ENCODE measurements at places on chromosomes 5 and 9.

- DNase-seq = no peak
Measured at GRCh38 chr9:21708260-21708711, 94.2 kb upstream of the MTAP start.

GRCh38 chr9:38744484-38744883, 24.6 kb upstream of the FAM240B start:
- no peak for DNase-seq

DNA sequence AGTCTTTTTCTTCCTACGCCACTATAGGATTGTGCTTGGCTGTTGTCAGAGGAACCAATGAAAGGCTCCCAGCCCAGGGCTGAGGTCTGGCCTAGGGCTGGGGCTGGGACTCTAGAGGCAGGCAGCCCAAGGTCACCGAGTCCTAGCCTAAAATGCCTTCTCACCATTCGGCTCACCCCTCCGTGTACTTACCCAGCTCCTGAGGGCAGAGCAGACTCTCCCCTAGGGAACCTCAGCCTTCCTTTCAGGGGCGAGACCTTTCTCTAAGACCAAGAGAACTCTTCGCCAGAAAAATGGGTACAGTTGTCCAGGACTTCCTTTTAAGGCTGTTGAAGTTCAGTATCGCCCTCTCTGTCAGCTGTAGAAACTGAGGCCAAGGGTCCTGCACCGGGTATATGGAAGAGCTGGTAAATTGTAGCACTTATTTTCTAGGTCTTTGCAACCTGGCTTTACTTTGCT, 1.7 kb upstream of the SPRY4 start:
- no peak for DNase-seq

DNA sequence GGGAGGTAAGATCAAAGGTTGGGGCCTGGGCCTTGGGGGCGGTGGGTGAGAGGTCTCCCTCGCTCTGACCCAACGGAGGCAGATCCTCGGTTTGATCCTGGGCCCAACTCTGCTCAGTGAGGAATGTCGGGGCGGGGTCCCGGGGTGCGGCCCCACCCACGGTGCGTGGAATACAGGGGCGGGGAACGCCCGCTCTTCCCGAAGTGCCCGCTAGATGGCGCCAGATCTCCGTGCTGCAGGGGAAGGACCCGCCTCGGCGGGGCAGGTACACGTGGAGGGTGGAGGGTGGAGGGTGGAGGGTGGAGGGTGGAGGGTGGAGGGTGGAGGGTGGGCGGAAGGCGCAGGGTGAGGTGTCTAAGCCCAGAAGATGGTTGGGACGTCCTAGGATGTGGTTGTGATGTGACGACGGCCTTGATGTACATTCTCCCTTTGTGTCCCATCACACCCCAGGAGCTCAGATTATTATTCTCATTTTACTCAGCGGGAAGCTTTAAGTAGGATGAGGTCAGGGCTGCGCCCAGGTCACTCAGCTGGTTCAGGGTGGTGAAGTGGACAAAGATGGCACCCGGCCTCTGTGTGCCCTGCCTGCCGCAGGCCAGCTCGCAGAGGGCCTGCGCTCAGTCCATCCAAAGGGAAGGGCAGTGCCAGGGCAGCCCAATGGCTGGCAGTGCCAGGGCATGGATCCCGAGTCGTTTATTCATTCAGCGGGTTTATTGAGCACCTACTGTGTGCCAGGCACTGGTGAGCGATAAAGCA, 9.4 kb upstream of the RPS14 start:
- no peak for DNase-seq

DNA sequence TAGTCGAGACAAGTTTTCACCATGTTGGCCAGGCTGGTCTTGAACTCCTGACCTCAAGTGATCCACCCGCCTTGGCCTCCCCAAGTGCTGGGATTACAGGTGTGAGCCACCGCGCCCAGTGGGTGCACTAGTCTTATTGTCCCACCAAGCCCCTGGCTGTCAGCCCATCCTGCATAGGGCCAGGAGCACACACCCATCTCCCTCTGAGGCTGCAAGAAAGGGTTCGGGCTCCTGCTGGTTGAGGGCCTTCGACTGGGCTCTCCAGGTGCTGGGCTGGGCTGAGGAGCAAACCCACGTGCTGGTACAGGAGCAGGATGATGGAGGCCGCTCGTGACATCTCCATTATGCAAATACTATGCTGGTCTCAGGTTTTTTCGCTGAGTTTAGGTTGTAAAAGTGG, 25.1 kb upstream of the RNF130 start:
- DNase-seq = no peak

GRCh38 chr5:10513501-10514442, 50.1 kb upstream of the ANKRD33B start:
- DNase-seq = peak; percentile 58

DNA sequence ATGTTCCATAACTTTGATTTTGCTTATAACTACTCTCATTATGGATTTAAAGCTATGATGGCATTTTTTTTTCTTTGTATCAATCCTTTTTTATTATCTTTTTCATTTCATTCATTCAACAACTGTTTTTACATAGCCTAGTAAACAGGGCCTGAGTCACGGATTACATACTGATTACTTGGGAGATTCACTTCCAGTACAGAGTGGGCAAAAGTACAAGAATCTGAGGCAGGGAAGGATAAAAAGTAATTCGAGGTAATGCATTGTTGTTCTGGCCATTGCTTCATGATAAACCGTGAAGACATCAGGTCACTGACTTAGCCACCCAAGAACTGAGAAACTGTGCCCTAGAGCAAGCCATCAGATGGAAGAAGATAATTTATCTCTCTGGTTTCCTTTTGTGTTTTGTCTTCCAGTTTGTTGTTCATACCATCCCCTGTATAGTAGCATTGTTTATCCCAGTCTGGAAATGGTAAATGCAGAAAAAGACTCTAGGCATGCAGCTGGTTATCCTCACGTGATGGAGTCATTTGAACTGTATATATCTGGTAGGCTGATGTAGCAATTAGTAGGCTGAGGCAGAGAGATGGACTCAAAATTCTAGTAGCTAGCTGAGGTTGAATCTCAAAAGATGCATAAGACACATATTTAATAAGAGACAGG, 145.6 kb downstream of the CNTLN start:
- DNase-seq = peak; percentile 1

GRCh38 chr5:91607675-91608074, 224.6 kb upstream of the ARRDC3 start:
- DNase-seq = no peak

DNA sequence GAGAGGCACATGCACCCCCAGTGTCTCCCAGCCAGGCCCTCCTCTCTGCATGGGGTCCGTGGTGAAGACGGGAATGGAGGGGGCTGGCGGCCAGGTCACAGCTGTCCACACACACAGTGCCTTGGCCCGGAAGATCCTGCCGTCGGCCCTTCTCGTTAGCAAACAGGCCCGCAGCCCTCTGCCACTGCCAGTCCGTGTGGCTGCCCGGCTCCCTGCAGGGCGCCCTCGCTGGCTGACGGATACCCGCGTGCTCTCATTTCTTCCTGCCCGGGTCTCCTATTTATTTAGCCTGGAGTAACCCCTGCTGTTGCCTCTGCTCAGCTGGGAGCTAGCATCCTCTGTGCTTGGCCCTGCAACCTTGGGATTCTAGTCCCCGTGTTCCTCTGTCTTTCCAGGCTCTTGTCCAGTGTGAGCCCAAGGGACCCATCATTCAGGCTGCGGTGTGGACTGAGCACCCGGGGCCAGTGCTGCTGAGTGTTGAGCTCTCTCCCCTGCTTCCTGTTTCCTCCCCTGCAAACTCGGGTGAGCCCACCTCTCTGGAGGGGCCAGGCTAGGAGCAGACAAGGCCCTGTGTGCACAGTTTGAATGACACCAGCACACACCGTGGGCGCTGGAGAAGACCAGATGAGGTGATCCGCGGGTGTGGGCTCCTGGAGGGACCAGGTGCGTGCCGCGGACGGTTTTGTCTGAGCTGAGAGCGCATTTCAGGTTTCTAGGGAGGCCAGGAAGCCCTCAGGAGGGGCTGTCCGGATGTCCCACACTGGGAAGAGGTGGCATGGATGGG, 14.6 kb upstream of the RNU6ATAC start:
- DNase-seq = no peak

DNA sequence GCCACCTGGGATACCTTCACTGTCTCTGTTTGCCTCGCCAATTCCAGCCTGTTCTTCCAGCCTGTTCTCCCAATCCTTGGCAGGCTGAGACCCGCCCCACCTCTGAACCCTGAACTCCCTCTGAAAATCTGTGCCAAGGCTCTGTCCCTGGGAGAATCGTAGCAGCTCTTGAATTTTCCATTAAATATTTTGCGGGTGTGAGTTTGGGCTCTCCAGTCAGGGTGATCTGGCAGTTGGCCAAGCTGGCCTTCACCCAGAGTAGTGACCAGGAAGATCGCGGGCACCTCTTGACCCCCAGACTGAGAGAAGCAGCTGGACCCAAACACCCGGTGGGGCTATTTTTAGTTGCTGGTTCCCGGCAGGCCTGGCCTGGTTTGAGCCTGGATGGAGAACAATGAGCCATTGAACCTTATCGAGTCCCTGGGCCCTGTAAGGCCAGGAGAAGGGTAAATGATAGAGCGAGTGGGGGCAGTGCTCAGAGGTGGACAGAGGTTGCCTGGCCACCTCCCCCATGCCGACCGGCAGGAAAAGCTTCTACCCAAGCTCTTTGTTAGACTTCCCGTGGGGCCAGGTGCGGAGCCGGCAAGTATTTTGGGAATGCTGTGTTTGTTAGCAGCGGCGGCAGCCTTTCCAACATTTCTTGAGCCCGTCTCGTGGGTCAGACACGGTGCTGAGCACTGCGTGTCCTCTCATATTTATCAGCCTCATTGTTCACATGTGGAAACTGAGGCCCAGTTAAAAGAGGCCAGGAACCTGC, 146.2 kb downstream of the RGS3 start:
- no peak for DNase-seq

- no peak for DNase-seq
Measured at GRCh38 chr5:134420343-134420742, 8.7 kb upstream of the CDKN2AIPNL start.

DNA sequence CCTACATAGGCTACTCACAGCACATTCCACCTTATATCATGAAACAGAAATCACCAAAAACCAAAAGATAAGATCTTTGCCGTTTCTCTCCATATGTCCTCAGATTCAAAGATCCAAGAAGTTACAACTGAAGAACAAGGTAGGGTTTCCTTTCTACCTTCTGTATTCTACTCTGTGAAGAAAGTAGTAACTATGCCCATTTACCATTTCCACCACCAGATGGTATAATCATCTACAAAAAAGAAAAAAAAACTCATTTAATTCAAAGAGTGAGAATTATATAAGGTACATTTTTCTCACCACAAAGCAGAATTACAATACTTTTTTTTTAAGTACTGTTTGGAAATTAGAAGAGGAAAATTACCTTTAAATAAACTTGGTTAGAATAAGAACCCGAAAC, 172.6 kb upstream of the PTGER4 start:
- DNase-seq = no peak

DNA sequence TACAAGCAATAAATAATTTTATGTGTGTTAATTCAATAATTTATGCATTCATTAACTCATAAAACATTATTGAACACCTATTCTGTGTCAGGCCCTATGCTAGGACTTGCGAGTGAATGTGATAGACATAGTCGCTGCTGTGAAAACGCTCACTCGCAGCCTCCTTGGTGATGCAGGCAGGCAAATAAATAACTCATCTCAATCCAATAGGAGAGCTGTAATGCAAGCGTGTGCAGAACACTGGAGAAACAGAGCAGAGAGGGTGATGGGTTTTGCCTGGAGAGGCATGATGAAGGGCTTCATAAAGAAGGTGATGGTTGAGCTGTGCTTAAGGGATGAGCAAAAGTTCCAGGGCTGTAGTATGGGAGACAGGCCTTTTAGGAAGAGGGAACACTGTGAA, 111.3 kb upstream of the ZNF462 start:
- no peak for DNase-seq

DNA sequence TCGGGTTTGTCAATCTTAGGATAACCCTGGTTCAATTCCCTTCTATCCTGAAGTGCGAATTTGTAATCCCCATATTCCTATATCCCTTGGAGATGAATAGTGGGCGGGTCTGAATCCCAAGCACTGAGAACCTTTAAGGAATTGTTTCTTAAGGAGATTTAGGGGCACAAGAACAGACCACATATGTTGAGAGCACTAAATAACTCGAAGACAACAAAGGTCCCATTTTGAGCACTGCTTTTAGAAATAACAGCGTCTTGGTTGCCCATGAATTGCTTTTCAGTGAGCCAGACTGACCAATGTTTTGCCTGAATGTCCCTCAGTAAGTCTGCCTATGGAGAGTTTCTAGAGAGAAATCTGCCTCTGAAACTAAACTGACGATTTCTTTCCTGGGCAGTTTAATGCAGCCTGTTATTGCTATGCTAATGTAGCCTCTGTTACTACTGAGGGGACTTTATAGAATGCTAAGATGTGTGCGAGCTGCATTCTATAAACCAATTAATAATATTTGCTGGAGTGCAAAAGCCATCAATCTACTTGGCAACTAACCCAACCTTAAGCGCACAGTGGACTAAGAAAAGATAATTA, 445.0 kb upstream of the DMAC1 start:
- no peak for DNase-seq

DNA sequence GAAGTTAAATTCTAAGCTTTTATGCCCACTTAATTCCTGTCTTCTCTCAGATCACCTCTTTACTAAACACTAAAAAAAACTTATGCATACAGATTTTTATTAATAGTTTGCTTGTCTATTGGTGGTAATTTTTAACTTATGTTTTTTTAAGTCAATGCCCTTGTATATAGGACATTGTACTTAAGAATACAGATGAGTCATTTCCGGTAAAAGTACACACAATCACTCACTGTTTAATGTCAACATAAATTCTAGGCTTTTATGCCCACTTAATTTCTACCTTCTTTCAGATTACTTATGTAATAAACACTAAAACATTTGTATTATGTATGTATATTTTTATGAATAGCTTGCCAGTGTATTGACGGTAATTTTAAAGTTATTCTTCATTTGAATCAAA, 872.8 kb upstream of the CDH9 start:
- no peak for DNase-seq

- no peak for DNase-seq
Measured at GRCh38 chr9:129822898-129823541, 916 bp downstream of the TOR1A start.

GRCh38 chr5:56126487-56127179, 106.5 kb downstream of the ANKRD55 start:
- DNase-seq = no peak

- no peak for DNase-seq
Measured at GRCh38 chr5:106094204-106094607, 1576.5 kb downstream of the EFNA5 start.

GRCh38 chr5:56973473-56973872, 21.6 kb upstream of the MIER3 start:
- no peak for DNase-seq

- DNase-seq = no peak
Measured at GRCh38 chr9:127611603-127611898, 526 bp upstream of the STXBP1 start.

GRCh38 chr5:158492841-158493242, 606.9 kb downstream of the EBF1 start:
- DNase-seq = no peak

Measured in AG04449 (cell line).